ENCODE measurements at places on chromosomes 6 and 20.
A peak's percentile ranks its signal among the peaks of the same experiment; 100 is the strongest.

DNA sequence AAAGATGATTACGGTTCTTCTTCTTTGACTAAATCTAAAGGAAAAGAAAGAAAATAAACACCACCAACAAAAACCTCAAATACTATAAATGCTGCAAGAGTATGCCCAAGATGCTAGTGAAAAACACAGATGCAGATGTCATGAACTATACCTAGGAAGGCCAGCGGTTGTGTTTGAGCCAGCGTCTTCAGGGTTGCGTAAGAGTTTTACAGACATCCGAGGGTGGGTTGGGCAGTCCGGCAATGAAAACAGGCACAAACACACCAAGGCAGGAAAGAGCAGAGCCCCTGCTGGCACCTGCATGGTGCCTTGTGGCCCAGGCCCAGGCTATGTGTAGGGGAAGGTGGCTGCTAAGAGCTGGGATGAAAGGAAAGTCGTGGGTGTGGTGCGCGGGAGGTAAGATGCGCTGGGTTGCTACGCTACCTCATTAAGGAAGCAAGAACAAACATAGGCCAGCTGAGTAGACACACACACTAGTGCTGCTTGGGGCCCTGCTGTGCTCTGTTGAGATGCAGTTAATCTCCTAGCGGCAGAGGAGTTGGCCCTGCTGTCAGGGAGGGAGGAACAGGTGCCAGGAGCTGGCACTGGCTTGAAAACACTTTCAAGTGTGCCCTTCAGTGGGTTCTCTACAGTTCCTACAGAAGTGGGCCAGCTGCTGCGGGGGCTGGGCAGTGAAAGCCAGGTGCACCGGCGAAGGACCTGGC, 170.2 kb upstream of the PLN start:
- no peak for DNase-seq

GRCh38 chr6:110359556-110359955, 1.4 kb upstream of the METTL24 start:
- DNase-seq: no peak

- no peak for DNase-seq
Observed at GRCh38 chr6:95518630-95519227, 58.6 kb upstream of the MANEA start.

GRCh38 chr6:46961711-46962110, 40.0 kb upstream of the ADGRF5 start:
- DNase-seq: no peak

DNA sequence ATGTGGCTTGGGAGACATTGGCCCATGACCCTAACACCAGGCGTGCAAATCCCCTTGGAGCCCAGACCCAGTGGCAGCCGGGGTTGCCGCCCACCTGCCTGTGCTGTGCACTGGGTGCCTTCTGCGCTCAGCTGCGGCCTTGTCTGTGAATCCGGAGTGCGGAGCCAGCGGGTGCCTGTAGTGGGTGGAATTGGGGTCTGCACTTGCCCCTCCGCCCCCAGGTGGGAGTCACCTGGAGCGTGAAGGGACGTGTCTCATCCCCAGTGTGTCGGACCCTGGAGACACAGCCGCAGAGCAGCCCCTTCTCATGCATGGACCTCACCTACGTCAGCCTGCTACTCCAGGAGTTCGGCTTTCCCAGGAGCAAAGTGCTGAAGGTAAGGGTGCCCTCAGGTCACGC, 22.9 kb upstream of the PYGB start:
- no peak for DNase-seq

GRCh38 chr6:91164105-91164504, 577.2 kb upstream of the MAP3K7 start:
- DNase-seq: no peak

DNA sequence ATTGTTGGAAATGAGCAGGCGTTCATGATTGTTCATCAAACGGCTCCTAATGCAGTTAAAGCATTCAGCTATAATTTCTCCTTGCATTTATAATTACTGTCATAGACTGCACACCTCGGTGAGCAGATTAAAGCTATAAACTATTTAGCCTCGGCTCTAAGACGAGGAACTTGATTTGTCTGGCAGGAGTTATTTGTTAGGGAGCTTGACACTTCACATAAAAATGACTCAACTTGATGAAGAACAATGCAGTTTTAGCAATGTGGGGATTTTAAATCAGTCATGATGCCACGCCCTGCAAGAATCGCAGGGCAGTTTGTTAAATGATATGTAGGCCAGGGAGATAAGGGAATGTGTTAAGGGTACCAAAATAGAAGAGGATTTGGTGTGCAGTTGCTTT, 290.2 kb downstream of the TSHZ2 start:
- no peak for DNase-seq

DNA sequence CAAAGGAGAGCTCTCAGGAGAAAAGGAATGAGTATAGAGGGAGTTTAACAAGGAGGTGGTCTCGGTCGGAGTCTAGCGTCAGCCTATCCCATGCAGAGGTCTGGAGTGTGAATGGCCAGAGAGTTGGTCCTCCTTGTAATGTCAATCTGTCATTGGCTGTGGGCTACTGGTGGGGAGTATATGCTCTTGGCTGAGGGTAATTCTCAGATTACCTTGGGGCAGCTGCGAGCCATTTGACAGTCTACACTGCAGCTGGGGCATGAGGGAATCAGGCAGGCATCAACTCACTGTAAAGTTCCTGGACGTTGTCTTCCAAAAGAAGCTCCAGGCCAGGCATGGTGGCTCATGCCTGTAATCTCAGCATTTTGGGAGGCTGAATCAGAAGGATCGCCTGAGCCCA, 48.1 kb downstream of the EBF4 start:
- DNase-seq: no peak

DNA sequence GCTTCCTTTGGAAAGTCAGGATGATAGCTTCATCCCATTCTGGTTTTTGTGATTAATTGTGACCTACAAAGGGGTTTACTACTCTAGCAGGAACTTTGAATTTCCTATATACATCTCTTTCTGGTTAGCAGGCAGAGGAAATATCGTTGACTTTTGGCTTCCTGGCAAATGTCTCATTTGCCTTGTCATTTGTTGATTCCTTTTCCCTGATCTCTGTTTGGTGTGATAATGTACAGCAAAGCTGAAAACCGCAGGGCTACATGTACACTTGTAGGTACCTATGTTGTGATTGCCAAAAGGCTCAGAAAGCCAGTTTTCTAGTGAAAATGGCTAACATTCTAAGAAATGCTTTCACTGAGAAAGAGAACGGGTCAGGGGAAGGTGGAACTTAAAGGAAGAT, 44.3 kb downstream of the TOP1 start:
- DNase-seq: no peak

GRCh38 chr6:105546754-105547153, 143.9 kb upstream of the PREP start:
- no peak for DNase-seq

DNA sequence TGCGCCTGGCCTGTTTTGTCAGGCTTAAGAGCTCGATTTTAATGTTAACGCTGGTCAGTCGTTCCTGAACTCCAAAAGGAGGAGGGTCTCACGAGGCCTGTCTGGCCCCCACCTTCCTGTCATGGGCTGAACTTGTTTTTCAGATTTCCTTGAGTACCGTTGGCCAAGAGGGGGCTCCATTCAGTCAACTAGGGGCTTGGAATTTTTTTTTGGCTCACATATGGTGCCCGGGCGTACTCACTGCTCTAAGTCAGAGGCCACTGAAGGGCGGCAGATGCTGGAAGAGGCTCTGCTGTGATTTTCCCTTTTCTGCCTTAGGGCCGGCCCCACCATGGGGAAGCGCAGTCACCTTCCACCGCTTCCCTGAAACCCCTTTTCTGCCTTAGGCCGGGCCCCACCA, 6.9 kb upstream of the BIRC7 start:
- DNase-seq: no peak

DNA sequence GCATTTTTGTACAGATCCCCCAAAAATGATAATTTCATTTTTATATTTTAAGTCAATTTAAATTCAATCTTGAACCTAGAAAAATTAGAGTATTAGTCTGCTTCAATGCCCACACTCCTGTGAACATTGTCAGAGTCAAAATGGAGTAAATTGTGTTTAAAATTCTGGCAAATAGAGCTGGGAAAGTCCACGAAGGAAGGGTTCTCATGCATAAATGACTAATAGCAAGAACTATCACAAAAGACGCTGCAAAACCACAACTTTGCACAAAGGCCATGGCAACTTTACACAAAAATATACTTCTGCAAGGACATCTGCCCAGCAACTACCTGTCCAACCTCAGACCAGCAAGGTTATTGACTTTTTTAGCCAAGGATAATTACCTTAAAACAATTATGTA, 203.2 kb upstream of the SMLR1 start:
- DNase-seq: no peak

DNA sequence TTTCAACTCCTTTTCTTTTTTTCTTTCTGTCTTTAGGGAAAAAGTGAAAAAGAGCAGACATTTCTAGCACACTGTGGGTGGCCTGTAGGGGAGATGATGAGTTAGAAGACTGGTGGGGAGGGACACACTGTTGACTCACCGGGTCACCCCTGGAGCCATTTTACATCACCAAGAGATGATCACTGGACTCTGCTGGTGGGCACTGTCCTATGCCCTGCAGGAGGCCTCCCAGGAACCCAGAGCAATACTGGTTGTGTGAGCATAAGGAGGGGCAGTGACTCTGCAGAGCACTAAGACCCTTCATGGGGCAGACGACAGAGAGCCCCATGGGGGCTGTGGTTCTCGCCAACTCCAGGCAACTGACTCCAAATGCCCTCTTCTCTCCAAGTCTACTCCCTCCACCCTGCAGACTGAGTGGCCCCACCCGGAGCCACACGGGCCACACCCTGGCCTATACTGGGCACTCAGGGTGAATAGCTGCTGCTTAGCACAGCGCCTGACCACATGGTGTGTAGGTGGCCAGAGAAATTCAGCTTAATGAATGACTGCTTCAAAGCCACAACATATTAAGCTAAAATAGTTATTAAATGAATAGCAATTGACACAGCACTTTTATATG, 177.5 kb downstream of the CDC5L start:
- no peak for DNase-seq

GRCh38 chr6:136250686-136251008, 536 bp upstream of the MTFR2 start:
- DNase-seq: no peak

DNA sequence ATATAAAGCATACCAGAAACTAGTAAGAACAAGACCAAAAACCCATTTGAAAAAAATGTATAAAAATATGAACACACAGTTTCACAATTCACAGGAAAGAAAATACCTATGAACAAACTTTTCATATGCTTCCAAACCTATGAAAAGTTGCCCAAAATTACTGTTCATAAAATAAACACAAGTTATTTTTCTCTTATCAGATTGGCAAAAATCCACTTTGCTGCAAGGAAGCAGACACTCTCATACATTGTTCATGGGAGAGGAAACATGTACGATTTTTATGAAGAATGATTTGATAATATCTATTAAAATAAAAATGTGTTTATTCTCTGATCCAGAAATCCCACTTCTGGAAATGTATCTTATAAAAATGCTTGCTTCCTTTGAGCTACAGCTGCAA, 40.0 kb upstream of the OCSTAMP start:
- DNase-seq: no peak

- DNase-seq: peak; percentile 28
Observed at GRCh38 chr6:99334526-99335127, 14.8 kb downstream of the FAXC start.

GRCh38 chr6:144415835-144416237, 130.7 kb downstream of the UTRN start:
- DNase-seq: peak; percentile 24

DNA sequence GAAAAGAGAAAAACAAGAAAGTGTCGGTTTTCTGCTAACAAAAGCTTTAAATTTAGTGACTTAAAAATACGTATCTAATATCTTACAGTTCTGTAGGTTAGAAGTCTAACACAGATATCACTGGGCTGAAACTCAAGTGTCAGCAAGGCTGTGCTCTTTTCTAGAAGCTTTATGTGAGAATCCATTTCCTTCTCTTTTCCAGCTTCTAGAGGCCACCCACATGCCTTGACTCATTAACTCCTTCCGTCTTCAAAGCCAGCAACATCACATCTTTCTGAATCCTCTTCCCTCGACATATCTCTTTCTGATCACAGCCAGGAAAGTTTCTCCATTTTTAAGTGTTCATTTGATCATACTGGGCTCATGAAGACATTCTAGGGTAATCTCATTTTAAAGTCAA, 262.0 kb downstream of the MAFB start:
- DNase-seq: no peak

- DNase-seq: no peak
Observed at GRCh38 chr20:50877232-50877743, 53.9 kb downstream of the ADNP start.

- no peak for DNase-seq
Observed at GRCh38 chr6:64049736-64050135, 414.1 kb downstream of the PHF3 start.

DNA sequence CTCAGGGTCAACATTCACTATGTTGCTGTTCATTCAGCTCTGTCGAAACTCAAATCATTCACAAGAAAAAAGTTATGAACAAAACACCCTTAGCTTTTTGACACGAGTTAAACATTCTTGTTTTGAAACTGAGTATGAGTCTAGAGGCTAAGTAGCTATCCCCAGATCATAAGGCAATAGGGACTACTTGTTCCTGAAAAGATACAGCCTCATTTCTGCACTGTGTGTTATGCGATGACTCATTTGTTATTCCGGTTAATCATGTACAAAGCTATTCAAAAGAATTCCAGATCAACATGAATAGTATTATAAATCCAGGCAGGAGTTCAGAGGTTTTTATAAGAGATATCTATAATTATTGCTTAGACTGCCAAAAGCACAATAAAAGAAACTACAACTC, 908.0 kb downstream of the QKI start:
- peak; percentile 81 for DNase-seq

DNA sequence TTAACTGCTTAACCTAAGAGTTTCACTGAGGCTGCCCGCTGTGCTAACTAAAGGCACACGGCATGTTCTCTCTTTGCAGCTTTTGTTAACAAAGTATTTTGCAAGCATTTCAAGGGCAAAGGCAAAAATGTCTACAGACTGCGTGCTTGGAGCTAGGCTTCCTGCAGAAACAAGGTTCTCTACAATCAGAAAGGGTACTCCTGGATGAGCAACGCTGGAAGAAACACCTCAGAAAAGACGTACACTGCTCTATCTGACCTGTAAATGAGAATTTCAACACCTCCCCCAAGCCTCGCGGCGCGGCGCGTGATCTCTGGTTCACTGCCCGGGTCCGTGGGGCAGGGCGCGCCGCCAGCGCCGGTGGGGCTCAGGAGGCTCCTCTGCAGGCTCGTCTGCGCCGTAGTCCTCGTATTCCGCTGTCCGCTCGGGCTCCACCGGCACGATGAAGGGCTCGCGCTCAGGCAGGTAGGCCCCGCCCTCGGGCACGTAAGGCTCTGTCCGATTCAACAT, 120.9 kb downstream of the COL12A1 start:
- DNase-seq: no peak

GRCh38 chr6:144896289-144896688, 611.2 kb downstream of the UTRN start:
- no peak for DNase-seq

- DNase-seq: no peak
Observed at GRCh38 chr6:43335469-43335868, 26.8 kb upstream of the CRIP3 start.

DNA sequence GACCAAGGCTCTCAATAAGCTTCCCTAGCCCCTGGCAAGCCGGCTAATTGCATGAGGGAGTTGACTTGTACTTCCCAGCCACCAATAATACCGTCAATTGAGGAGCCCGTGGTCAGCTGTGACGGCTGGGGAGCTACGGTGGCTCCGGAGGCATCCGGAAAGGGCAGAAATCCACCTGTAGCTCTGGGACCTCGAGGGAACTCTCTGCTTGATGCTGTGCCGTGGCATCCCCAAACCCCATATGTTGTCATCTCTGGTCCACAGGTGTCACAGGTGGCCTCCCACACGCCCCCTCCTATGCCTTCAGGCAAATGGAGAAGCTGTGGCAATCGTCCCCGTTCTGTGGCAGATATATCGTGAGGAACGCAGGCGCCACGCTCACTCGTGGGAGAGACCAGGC, 5.5 kb upstream of the KCNQ2 start:
- DNase-seq: no peak
